ENCODE measurements at places on chromosomes 6 and 20.
A peak's percentile ranks its signal among the peaks of the same experiment; 100 is the strongest.

DNA sequence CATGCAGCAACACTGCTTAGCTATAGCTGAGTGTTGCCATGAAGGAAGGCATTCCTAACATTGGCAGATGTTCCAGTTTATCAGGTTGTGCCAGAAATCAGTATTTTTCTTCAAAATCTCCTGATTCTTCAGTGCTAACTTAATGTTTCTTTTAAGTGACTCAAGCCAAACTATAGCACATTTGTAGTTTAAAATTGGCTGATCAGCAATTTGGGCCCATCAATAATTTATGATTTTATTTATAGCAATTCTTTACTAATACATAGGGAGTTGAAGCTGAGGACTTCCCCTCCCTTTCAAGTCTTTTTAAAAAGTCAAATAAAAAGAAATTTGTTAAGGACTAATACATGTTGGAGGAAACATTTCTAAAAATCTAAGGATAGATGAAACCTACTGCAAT is 383.8 kb upstream of the KHDRBS2 start:
- DNase-seq: no peak

- no peak for DNase-seq
Measured at GRCh38 chr6:43803783-43804549, 34.0 kb downstream of the VEGFA start.

- no peak for DNase-seq
Measured at GRCh38 chr20:53658973-53659372, 65.3 kb upstream of the ZNF217 start.

DNA sequence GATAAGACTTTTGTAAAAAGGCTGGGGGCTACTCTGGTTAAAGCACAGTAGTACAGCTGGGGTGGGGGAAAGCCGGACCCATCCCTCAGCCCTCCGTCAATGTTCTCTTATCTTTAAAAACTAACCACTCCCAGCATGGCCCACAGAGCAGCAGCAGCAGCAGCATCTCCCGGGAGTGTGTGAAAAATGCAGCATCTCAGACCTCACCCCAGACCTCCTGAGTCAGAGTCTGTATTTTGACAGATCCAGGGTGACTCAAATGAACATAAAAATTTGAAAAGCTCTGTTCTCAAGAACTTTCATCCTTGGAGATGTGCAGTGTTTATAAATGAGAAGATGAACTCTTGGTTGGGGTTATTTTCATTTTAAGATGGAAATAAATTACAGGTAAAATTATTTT is 277.7 kb upstream of the ECI2 start:
- no peak for DNase-seq

DNA sequence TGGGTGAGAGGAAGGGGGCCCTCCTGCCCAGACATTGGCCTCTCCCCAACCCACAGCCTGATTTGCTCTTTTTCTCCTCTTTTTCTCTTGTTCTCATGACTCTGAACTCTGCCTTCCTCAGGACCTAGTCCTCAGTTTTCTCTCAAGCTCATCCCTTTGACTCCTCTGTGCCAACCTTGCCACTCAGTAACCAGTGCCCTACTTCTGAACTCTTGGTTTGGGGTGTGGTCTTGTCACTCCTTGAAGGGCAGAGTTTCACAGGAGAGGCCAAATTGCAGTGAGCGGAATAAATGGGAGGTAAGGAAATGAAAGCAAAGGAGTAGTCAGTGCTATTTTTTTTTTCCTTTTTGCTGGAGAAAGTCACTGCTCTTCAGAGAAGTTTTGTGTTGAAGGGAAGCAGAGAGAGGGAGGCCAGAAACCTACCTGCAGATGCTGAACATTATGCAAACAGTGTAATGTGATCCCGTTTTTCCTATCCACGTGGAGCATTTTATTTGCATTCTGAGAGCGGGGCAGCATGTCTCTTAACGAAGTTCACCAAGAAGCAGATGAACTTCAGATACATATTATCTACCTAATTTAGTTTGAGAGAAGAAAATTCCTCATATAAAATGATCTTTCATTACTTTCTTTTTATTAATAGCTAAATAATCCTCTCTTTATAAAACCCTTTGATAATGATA is 26.9 kb downstream of the CFAP61 start:
- DNase-seq: peak; percentile 13

DNA sequence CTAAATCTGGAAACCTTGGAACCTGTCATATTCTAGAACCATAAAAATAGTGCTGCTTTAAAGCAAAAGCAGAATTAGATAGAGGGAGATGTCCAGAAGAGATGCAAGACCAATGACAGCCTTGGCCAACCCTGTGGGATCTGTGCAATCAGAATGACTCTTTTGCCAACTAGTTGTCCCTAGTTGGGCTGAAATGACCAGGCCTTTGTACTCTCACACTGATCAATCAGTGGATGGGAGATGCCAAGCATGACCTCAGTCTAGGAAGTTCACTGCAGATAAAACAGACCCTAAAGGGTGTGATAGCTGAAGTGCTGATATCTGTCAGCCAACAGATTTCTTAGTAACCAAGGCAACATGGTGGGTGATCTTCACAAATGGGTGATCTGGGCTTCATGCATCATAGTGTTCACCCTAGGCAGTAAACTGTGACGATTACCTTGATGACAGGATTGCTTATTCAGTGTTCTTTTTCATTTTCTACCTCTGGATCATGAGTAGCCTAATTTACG is 52.1 kb downstream of the BCKDHB start:
- no peak for DNase-seq

GRCh38 chr20:40547483-40548091 is 141.4 kb downstream of the MAFB start:
- DNase-seq: no peak

DNA sequence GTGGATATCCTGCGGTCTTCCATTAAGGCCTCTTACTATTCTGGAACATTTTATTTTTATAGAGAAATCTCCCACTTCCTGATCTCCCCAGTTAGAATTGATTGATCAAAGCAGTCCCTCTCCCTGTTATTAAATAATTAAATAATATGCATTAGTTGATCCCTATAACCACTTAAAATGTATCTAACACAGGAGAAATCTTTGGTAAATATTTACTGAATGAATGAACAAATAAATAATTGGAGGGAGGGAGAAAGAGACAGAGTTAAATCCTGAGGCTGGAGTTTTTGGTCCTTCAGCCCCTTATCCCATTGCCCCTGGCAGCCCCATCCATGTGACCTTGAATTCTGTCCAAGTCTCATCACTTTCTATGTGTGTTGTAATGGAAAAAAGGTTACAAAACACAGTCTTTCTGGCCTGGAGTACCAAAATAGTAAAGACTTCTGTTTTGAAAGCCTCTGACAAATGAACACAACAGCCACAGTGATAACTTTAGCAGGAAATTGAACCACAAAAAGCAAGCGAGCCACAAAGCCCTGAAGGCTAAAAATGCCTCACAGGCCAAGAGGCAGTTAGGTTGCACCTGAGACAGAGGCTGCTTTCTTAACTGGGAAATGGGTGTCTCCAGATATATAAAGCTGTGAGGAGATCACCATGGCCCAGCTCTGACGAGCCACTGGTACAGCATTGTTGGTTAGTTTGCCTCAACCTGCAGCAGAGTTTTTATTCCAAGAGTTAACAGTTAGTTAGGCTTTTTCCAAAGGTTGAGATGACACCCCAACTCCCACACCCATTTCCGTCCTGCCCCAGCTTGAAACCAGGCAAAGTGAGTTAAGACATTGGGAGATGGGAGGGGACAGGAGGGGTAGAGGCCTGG is 11.3 kb downstream of the NT5E start:
- DNase-seq: no peak

- DNase-seq: no peak
Measured at GRCh38 chr20:7010527-7010926, 243.0 kb downstream of the BMP2 start.

- no peak for DNase-seq
Measured at GRCh38 chr6:1068068-1068467, 243.8 kb upstream of the FOXQ1 start.

DNA sequence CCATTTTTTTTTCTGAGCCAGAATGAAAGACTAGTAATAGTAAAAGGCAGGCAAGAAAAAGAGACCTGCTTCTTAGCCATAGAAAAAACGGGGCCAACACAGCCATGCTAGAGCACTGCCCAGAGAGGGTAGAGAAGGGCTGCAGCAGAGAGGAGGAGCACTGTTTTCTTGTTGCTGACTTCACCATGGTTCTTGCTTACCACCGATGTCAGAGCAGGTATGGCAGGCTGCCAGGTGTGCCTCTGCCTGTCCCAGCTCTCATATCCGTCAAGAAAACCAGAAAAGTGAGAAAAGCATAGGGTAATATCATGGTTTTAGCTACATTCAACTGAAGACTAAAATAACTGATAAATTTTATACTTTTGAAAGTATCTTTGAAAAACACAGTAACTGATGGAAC is 60.7 kb downstream of the DTNBP1 start:
- DNase-seq: no peak

DNA sequence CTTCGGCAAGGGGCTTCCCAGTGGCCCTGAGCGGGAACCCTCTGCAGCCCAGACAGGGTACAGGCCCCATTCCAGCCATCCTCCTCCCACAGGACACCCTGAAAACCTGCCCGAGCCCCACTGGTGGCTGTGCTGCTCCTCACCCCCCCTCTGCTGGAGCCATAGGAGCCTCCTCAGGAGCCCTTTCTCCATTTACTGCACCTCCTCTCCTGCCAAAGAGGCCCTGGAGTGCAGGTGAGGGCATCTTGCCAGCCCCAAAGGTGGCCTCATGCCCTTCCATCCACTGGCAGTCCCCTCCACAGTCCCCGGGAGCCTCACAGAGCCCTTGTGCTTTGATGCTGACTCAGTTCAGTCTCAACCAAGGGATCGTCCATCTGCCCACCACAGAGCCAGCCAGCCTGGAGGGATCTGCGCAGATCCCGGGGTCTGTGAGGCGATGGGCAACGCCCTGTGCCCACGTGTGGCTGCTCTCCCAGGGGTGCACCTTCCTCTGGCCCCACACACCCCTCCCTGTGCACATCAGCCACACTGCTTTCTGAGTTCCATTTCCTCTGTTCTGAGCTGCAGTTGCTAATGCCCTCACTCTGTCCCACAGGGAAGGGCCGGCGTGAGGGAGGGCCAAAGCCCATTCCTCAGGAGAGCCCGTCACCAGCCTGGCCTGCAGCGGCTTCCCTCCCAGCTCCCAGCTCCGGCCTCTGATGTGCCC is 228.5 kb downstream of the DLL1 start:
- DNase-seq: no peak

GRCh38 chr20:11993886-11994461 is 76.3 kb downstream of the BTBD3 start:
- peak; percentile 25 for DNase-seq

GRCh38 chr6:113644861-113645575 is 212.1 kb upstream of the MARCKS start:
- no peak for DNase-seq

All from NCI-H2107 (cell line).